ENCODE measurements at places on chromosomes 3 and 15.

DNA sequence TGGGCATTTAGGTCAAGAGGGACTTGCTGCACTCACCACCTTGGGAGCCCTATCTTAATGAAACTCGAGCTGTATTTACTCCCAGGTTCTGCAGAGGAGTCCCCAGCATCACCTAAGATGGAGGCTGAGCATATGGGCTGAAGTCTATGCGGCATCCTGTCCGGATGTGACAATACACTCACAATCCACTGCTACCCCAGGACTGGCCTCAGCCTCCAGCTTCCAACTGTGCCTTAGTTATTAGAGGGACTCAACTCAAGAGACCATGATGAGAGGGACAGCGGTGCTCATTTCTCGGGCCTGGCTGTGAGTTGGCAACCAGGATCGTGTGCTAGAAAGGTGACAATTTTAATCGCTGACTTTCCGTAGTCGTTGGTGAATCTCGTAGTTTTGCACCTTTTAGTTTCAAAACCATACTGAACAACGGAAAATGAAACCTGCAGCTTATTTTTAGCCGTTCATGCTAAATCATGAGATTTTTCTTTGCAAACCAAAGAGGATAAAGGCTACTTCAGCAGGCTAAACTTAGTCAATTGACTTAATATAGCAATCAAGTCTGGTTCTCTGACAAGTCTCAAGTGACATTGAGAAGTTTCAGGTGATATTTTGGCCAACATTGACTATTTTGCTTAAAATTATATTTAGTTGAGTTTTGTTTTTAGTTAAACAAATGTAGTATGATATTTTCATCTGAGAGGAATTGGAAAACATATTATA is 11.1 kb downstream of the ZBTB38 start:
- DNase-seq: no peak

DNA sequence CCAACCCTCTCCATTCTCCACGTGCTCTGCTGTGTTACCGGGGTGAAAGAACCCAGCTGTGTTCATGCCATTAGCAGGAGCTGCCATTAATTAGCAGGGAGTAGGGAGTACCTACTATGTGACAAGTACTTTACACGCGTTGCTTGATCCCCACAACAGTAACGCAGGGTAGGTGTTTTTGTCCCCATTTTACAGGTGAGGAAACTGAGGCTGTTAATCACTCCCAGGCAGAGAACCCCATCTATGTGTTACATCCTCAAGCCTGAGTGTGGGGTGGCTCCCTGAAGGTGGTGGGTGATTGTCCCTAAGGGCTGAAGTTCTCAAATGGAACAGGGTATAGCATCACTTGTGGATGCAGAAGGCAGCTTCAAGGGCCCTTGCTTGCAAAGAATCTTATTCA is 22.8 kb downstream of the MELTF start:
- no peak for DNase-seq

GRCh38 chr3:46368569-46368968 is 2.2 kb upstream of the CCR5 start:
- no peak for DNase-seq

GRCh38 chr3:198030726-198031125 is 70.7 kb downstream of the LMLN start:
- DNase-seq: no peak

GRCh38 chr15:41437448-41437847 is 20.6 kb downstream of the RTF1 start:
- no peak for DNase-seq

DNA sequence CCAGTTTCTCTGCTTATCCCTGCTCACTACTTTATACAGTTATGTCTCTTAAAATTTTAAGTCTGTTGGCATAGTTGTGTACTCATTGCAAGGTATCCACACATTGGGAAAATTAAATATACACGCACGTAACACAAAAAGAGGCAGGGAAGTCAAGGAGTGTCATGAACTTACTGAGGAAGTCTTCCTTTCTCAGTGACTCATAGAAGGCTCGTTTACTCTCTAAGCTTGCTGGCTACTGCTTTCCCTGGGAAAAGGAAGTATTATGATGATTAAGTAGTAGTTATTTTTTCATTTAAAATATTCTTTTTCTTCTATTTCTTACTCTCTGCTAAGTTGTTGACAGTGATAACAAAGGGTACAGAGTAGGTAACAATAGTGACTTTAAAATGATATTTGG is 287.3 kb downstream of the UBE2E2 start:
- peak; percentile 12 for DNase-seq

DNA sequence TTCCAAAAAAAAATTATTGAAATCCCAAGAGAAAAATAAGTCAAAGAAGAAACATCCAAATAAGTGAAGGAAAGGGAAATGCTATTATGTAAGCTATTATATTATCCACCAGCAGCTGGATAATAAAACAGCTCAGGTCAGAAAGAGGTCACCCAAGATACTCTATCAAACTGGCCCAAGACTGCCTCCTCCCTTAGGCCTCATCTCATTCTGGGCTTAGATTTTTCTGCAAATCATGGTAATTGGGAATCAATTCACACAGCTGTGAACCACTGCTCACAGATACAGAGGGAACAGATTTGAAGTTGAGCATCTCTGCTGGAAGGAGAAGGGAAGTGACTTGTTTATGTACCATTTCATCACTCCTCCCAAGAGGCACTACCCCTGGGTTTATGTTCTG is 294.6 kb upstream of the DPPA4 start:
- DNase-seq: no peak

GRCh38 chr3:44074181-44074580 is 167.5 kb upstream of the TOPAZ1 start:
- peak; percentile 24 for DNase-seq

- no peak for DNase-seq
These were observed 478.7 kb upstream of the WNT5A start for GRCh38 chr3:55965776-55966175.

GRCh38 chr3:170790647-170791046 is 79.3 kb downstream of the RPL22L1 start:
- DNase-seq: no peak

GRCh38 chr15:58522391-58522790 is 90.6 kb downstream of the LIPC start:
- DNase-seq: no peak

GRCh38 chr15:27695726-27696125 is 403.4 kb downstream of the OCA2 start:
- no peak for DNase-seq

GRCh38 chr3:19539518-19540392 is 391.4 kb downstream of the KCNH8 start:
- no peak for DNase-seq

GRCh38 chr3:33403756-33404155 is 36.4 kb downstream of the UBP1 start:
- DNase-seq: no peak

DNA sequence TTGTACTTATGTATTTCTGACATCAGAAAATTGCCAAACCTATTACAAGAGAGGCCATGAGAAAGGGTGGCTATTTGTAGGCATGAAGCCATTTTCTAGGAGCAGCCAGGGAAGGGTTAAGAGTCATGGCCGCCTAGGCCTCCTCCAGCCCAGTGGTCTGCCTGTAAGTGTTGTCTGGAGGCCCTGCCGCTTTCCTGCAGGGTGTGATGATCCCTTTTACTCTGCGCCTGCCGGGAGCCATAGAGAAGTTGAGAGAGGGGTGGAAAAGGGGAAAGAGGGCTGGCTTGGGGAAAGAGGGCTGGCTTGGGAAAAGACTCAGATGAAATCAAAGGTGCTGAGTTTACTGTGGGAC is 29.1 kb upstream of the KCTD6 start:
- DNase-seq: no peak

- DNase-seq: no peak
These were observed 4.2 kb upstream of the FGF7 start for GRCh38 chr15:49418811-49419210.

DNA sequence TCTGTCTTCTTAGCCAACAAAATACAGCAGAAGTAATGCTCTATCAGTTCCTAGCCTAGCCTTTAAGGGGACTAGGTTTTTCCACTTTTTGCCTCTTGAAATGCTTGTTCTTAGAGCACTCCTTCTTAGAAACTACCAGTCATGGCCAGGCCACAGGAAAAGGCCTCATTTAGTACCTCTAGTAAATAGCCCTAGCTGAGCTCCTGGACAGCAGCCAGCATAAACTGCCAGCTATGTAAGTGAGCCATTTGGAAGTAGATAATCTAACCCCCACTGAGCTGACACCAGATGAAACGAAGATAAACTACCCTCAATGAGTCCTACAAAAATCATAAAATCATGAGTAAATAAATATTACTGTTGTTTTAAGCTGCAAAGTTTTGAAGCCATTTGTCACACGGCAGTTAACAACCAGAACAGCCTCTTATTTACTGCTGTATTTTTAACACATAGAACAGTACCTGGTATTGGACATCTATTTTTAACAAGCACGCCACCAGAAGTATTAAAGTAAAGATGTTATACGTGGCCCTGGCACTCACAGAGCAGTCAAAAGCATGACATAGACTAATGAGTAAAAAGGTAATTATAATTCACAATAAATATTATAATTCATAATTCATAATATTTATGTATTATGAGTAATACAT is 12.0 kb downstream of the TBC1D5 start:
- no peak for DNase-seq

DNA sequence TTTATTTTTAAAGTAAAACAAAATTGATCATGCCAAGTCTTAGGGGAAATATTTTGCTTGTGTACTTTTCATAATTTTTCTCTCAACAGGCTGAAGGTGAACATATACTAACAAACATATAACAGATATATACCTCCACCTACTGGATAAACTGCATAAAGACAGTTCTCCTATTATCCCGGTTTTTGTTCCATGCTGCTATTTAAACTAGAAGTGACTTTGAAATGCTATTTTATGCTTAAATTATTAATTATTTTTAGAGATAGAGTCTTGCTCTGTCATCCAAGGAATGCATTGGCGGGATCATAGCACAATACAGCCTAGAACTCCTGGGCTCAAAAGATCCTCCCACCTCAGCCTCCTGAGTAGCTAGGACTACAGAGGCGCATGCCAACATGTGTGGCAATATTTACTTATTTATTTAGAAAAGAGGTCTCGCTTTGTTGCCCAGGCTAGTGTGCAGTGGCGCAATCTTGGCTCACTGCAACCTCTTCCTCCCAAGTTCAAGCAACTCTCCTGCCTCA is 49.8 kb downstream of the ST3GAL6 start:
- no peak for DNase-seq

GRCh38 chr3:76321614-76322013 is 536.3 kb upstream of the ZNF717 start:
- no peak for DNase-seq

DNA sequence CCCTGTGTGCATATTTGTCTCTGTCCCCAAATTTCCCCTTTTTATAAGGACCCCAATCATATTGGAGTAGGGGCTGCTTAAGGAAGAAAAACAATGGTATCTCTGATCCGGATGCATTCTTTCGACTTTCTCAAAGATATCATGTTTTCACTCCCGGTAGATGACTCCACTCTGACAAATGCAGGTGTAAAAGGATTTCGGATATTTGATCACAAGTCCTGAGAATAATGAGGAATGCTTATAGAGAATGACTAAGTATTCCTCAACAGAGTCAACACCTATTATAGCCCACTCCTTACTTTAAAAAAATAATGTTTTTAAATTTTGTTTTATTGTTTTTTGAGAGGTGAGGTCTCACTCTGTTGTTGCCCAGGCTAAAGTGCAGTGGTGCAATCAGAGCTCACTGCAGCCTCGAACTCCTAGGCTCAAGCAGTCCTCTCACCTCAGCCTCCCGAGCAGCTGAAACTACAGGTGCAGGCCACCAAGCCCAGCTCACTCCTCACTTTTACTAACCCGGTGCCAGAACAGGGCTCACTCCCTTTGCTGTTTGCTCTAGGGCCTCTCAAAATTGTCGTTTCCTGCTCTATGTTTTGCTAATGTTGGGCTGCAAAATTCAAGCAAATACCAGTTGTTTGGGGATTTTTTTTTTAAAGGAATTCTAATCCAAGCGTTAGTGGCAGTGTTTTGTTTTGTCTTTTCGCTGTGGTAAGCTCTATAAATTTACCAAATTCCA is 24.6 kb downstream of the COL8A1 start:
- DNase-seq: no peak

DNA sequence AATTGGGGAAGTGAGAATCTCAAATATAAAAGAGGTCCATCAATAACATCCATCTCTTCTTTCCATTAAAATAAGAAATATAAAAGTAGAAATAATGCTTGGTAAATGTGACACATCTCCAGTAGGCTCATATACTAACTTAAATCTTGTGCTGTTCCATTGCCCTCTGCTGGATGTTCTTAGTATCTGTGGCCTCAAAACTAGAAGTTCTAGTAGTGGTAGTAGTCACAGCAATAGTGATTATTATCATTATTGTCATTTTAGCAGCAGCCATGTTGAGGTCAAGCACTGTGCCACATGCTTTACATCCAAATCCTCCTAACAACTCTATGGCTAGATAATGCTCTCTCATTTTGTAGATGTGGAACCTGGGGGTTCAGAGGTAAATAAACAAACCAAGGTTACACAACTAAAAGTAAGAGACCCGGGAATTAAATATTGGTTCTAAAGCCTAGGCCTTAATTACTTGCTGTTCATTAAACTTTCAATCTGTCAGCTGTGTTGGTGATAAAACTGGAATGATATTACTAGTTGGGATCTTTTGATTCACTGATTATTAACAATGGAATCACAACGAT is 20.2 kb upstream of the BTLA start:
- peak; percentile 15 for DNase-seq

DNA sequence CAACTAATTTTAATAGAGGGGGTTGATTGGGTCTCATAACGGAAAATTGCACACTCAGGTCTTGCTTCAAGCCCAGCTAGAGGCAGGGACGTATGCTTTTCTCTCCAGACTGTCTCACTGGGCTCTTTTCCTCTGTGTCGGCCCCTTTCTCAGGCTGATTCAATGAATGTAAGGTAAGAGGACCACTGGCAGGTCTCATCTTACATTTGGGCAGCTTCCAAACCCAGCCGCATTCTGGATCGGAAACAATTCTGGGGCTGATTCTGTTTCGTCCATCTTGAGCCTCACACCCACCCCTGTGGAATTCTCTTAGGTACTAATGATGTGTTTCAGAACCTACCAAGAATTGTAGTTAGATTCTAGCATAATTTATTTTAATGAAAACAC is 40.7 kb downstream of the TMEM212 start:
- DNase-seq: no peak

GRCh38 chr3:17585394-17586325 is 156.8 kb downstream of the TBC1D5 start:
- no peak for DNase-seq

- no peak for DNase-seq
These were observed 14.1 kb upstream of the HRH1 start for GRCh38 chr3:11140030-11140712.

GRCh38 chr15:47753591-47753990 is 36.3 kb downstream of the SEMA6D start:
- no peak for DNase-seq

GRCh38 chr3:10435850-10436249 is 69.5 kb downstream of the ATP2B2 start:
- DNase-seq: no peak

GRCh38 chr3:116614795-116615362 is 94.7 kb upstream of the TUSC7 start:
- no peak for DNase-seq

Measured in H54 (cell line).